ENCODE measurements at places on chromosomes 4 and X. TPM values are rescaled to one million over a fixed set of nuclear protein-coding genes. Genes with fewer than 3 reads are reported as not detected.

Gene CFAP47
- total RNA-seq = 0.06 TPM

DNA sequence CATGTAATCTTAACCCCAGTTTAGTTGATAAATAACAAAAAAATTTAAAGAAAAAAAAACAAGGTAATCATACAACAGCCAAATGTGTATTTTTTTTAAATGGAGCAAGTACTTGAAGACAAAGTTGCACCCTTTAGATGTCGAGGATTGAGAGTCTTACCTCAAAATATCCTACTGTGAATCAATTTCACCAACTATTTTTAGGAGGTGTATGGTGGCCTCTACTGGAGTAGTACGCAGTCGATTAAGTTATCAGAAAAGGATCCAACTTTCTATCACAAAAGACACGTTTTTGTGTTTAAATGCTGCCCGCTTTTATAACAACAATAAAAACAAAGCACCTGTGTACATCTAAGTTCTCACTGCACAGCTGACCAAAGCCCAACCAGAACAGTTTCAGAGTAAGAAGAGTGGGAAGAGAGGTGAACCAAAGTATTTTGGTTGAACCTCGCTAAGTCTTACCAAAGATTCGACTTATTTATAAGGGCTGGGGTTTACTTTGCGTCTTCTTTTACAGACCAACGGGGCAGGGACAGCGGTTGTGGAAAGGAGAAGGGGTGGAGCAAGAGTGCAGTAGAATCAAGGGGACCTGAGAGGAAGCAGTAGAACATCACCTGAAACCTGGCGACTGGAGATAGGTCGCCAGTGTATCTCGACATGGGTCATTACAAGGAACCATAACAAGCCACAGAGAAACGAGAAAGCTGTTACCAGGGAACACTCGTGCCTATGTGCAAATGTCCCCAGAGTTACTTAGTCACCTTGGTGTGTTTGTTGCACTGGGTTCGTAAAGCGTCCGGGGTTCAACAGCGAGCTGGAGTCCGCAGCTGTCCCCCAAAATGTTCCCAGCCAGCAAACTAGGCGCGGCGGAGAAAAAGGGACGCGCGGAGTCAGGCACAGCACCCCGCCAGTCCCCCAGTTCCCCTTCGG lies 1.1 kb downstream of the RPS6KA6 start:
- no peak for DNase-seq

DNA sequence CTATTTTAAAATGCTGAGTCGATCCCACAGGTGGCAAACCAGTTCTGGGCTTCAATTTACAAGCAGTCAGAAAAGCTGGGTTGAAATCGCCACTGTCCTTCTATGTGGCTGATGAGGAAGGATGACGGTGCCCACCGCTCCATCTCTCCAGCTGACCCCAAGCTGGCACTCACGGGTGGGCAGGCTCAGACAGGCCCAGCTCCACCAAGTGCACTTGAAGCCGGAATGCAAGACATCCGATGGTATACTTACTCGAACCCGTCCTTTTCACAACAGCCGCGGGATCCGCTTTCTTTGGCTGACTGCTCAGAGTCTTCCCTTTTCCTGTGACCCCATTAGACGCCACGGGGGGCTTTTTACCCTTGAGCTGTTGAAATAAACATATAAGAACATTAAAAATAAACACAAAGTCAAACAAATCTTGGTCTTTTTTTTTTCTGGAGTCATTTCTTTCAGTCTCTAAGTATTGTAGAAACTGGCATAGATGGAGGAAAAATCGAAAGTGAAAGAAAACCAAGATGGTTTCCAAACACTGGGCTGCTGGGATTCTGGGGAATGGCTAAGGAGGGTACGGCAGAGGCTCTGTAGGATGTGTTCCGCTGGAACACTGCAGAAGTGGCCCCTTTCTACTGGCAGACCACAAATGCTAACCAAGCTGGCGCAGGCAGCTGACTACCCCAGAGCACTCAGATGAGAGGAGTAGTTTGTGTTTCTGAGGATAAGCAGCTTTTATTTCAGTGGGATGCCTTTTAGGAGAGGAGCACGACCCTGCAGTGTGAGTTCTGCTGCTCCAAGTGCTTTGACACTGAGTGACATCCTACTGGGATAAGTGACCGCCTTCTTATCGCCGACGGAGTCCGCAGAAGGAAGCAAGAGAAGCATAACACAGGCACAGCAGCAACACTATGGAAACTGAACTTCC lies 160.9 kb downstream of the AFAP1 start:
- no peak for DNase-seq

Gene SOD3
- 0.18 TPM for total RNA-seq

All from Daoy (cell line).